Karpas-422 (cell line): ENCODE measurements at places on chromosomes 12 and 14. TPM values are rescaled to one million over a fixed set of nuclear protein-coding genes. Genes with fewer than 3 reads are reported as not detected.
A peak's percentile ranks its signal among the peaks of the same experiment; 100 is the strongest.

LRRC43 gene
- total RNA-seq: not detected in 2 replicates

OR4E2 gene
- not detected in 2 replicates for total RNA-seq

GPR135 gene
- total RNA-seq: 6.7 and 13.1 TPM in 2 replicates

DNA sequence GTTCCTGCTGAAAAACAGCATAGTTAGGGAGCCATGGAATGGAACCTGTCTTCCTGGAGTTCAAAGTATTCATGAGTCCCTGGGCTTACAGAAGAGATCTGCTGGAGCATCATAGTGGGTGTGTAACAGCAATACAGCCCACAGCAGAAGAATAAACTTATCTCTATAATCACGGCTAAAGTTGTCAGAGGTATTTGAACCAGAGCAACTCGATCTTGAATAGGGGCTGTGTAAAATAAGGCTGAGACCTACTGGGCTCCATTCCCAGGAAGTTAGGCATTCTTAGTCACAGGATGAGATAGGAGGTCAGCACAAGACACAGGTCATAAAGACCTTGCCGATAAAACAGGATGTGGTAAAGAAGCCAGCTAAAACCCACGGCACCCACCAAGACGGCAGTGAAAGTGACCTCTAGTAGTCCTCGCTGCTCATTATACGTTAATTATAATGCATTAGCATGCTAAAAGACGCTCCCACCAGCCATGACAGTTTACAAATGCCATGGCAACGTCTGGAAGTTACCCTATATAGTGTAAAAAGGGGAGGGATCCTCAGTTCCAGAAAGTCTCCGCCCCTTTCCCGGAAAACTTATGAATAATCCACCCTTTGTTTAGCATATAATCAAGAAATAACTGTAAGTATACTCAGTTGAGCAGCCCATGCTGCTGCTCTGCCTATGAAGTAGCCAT lies 223.4 kb downstream of the PCNX1 start:
- no peaks in the 10 kb centered on the region for H3K27me3 ChIP-seq
- H3K4me3 ChIP-seq: no peak overlapping the region
- H3K27ac ChIP-seq: no peak overlapping the region
- DNase-seq: no peak
- H3K4me1 ChIP-seq: no peaks in the 10 kb centered on the region

- DNase-seq: no peak
- no peak overlapping the region for H3K4me3 ChIP-seq
- H3K27me3 ChIP-seq: no peaks in the 10 kb centered on the region
- no peaks in the 10 kb centered on the region for H3K4me1 ChIP-seq
- H3K36me3 ChIP-seq: 0 out of 2 replicates have a peak, but pooled peaks cover 3% of the 10 kb centered on the region
- no peak overlapping the region for H3K27ac ChIP-seq
Measured at GRCh38 chr12:26435069-26435404, 239.7 kb downstream of the SSPN start.

DNA sequence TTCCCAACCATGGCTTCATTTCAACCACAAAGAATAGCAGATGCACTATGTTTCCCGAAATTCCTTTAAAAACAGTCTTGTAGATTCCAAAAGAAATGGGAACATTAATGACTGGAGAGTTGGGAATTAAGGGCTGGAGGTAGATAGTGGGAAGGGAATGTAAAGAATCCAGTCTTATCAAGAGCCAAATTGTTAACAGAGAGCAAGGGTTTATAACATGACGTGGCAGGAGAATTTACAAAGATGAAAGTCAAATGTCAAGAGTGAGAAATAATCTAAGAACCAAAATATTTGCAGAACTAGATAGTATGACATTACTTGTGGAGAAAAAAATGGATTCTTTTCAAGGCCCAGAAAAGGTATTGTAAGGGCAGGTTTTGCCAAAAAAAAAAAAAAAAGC lies 200.9 kb downstream of the GRIN2B start:
- H3K27me3 ChIP-seq: no peaks in the 10 kb centered on the region
- no peaks in the 10 kb centered on the region for H3K36me3 ChIP-seq
- H3K27ac ChIP-seq: no peak overlapping the region

DNA sequence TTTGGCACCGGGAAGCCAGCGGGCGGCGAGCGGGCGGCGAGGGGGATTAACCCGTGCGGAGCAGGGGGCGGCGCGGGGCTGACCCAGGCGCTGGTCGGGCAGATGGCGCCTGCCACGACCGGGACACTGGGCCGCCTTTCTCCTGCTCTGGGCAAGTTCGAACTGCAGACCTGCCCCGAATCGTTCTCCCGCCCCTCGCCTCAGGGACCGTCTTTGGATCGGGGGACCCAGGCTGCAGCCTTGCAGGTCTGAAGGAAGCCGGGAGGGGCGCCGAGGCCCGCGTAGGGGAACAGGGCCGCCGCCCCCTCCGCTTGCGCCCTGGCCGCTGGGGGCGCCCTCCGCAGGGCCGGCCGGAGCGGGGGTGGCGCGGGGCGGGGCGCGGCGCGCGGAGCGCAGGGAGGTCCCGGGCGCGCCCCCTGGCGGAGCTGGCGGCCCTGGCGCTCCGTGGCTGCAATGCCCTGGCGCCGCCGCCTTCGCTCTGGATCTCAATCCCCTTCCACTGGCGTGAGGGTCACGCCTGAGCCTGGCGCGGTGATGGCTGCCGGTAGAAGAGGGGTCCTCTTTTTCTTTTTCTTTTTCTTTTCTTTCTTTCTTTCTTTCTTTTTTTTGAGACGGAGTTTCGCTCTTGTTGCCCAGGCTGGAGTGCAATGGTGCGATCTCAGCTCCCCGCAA lies 449 bp upstream of the LTBP2 start:
- peaks cover 13% of the 10 kb centered on the region for H3K4me1 ChIP-seq
- H3K36me3 ChIP-seq: no peaks in the 10 kb centered on the region
- no peaks in the 10 kb centered on the region for H3K27me3 ChIP-seq
- peak; percentile 96 for DNase-seq

GRCh38 chr14:101502761-101503392 lies 58.4 kb upstream of the DIO3 start:
- no peaks in the 10 kb centered on the region for H3K36me3 ChIP-seq
- H3K4me3 ChIP-seq: no peak overlapping the region
- no peaks in the 10 kb centered on the region for H3K4me1 ChIP-seq
- no peaks in the 10 kb centered on the region for H3K27me3 ChIP-seq
- H3K27ac ChIP-seq: no peak overlapping the region

DNA sequence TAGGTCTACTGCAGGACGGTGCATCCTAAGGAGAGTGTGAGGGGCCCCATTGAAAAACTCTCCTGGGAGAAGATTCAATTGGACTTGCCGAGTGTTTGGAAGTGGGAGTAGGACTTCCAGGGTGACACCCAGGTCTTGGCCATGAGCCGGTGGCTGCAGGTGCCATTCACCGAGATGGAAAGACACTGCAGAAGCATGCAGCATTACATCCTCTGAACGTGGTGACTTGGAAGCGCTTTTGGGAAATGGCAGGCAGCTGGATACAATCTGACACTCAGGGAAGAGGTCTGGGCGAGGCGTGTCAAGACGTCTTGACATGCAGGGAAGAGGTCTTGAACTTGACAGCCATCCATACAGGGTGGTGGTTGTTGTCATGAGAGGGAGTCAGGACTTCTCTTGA lies 126.9 kb downstream of the PAPOLA start:
- H3K4me1 ChIP-seq: peaks cover 31% of the 10 kb centered on the region
- no peak overlapping the region for H3K27ac ChIP-seq
- no peak for DNase-seq
- H3K4me3 ChIP-seq: no peak overlapping the region

- H3K36me3 ChIP-seq: no peaks in the 10 kb centered on the region
- DNase-seq: no peak
- 0 out of 2 replicates have a peak, but pooled peaks cover 3% of the 10 kb centered on the region for H3K27me3 ChIP-seq
- H3K4me1 ChIP-seq: no peaks in the 10 kb centered on the region
Measured at GRCh38 chr14:51612449-51612848, 39.3 kb upstream of the FRMD6 start.

DNA sequence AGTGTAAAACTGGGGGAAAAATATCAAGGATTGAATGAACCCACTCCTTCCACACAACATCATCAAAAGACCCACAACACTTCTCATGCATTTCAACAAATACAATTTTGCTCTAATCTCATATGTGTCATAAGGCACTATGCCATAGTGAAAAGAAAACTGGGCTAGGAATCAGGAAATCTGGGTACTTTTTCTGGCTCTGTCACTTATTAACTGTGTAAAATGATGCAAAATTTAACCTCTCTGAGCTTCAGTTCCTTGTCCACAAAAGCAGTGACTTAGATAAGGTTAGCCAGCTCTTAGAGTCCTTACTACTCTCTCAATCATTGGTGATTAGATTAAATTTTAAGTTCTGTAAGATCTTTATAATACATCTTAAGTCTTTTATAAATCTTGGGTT lies 250.5 kb upstream of the SOX5 start:
- H3K27me3 ChIP-seq: no peaks in the 10 kb centered on the region
- no peak overlapping the region for H3K27ac ChIP-seq
- no peak for DNase-seq

GRCh38 chr12:63917864-63918799 lies 73.6 kb downstream of the SRGAP1 start:
- peaks cover 18% of the 10 kb centered on the region for H3K4me1 ChIP-seq
- H3K36me3 ChIP-seq: no peaks in the 10 kb centered on the region
- H3K4me3 ChIP-seq: no peak overlapping the region
- peak; percentile 87 for DNase-seq
- H3K27me3 ChIP-seq: no peaks in the 10 kb centered on the region

DNA sequence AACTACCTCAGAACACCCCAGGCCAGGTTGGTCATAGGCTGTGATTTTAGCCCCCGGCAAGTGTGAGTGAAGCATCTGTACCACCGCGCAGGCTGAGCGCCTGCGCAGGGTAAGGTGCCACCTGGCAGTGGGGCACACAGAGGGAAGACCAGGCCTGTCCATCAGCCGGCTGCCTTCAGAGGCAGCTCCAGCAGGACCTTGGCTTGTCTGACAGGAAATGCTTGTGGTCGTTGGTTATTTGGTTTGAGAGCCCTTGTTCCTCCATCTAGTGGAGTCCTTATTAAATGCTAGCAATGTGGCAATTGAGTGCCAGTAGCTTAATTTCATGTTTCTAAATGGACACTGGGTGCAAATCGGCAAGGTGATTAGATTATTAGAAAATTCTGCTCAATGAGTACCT lies 27.5 kb downstream of the SLC25A29 start:
- H3K27me3 ChIP-seq: no peaks in the 10 kb centered on the region
- H3K36me3 ChIP-seq: peaks cover 37% of the 10 kb centered on the region; the same call in 1 of the 2 replicates
- DNase-seq: no peak
- no peak overlapping the region for H3K4me3 ChIP-seq
- no peaks in the 10 kb centered on the region for H3K4me1 ChIP-seq

DNA sequence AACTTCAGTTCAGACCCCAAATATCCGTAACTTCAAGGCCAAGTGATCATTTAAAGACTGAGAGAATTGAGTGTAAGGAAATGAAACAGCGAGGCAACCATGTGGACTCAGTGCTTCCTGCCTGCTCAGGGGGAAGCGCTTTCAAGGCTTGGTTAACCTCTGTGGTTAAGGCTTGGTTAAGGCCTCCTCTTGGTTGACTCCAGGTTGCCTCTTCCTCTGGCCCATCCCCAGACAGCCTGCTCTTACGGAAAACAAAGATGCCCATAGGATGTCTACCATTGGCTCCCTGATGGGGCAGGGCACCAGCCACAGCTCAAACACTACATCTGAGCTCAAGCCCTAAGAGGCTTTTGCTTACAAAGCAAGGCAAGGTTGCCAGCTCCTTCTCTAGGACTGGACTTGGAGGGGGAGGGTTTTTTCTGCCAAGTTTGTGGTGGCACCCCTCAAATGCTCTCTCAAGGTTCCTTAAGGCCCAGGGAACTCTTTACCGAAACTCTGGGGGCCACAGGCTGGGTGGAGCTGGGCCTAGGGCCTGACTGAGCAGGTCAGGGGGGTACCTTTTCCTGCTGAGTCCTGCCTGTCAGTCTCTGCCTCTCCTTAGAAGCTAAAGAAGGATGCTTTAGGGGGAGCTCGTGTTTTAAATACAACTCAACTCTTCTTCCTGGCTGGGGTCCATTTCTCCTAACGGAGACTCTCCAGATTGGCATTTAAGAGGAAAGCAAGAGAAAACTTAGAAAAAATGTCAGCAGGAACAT lies 13.7 kb downstream of the COL2A1 start:
- no peaks in the 10 kb centered on the region for H3K27me3 ChIP-seq
- peak; percentile 67 for DNase-seq
- no peaks in the 10 kb centered on the region for H3K36me3 ChIP-seq
- peaks cover 18% of the 10 kb centered on the region for H3K4me1 ChIP-seq
- H3K27ac ChIP-seq: peak overlapping the region; percentile 36; the same call in 1 of the 2 replicates
- no peak overlapping the region for H3K4me3 ChIP-seq

GRCh38 chr14:22122227-22122818 lies 448.7 kb upstream of the OR4E1 start:
- no peak overlapping the region for H3K4me3 ChIP-seq
- 0 out of 2 replicates have a peak, but pooled peaks cover 3% of the 10 kb centered on the region for H3K4me1 ChIP-seq
- H3K27ac ChIP-seq: no peak overlapping the region
- no peaks in the 10 kb centered on the region for H3K27me3 ChIP-seq

DNA sequence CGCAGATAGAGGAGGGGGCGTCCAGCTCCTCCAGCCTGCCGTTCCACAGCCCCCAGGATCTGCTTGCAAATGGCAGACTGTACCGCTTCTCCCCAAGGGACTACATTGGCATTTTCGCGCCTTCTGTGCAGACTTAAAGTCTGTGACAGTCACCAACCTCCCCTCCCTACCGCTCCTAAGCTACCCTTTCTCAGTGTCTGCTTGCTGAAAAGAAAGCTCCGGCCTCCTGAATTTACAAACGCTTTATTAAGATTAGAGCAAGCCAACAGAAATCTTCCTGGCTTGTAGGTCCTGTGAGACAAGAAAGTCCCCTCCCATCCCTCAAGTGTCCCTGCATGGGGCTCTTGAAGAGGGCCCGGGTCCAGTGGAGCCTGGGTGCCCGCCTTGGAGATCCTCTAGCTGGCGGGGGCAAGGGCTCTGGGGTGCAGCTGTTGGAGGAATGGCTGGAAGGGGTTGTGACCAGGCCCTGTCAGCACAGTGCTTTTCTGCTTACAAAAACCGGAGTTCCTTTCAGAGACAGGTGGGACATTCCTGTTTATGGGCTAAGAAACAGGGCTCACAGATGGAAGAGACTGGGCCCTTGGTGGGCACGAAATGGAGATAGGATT lies 2.8 kb upstream of the DLK1 start:
- no peaks in the 10 kb centered on the region for H3K4me1 ChIP-seq
- H3K27ac ChIP-seq: no peak overlapping the region
- H3K36me3 ChIP-seq: no peaks in the 10 kb centered on the region

- no peaks in the 10 kb centered on the region for H3K27me3 ChIP-seq
- DNase-seq: no peak
- no peaks in the 10 kb centered on the region for H3K4me1 ChIP-seq
- no peak overlapping the region for H3K4me3 ChIP-seq
- H3K36me3 ChIP-seq: peaks cover 36% of the 10 kb centered on the region; the same call in 1 of the 2 replicates
- H3K27ac ChIP-seq: no peak overlapping the region
Measured at GRCh38 chr12:132117558-132117875, 26.6 kb downstream of the DDX51 start.

DNA sequence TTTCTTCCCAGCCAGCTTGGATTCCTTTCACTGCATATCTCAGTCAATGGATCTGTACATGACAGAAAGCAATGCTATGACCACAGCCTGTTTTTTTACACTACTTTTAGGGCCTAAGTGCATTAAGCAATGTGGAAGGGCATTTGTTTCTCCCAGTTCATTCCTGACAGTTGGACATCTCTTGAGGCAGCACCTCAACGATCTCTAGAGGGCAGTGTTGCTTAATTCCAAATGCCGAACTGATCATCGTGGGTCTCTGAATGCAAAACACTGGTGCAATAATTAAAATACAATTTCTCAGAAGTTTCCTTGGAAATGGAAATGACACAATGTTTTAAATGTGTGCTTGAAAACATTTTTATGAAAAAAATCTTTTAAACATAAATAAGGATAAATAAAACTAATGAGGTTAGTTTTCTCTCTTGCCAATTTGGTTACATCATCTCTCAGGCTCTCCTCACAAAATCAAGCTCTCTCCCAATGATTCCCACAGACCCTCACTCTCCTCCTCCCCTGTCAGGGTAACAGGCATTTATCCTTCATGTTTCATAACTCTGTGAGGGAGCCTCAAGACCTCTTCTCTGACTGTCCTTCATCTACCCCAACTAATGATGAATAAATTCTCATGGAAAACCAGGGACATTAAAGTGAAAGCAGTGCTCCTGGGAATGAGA lies 192.4 kb upstream of the SLC16A7 start:
- no peaks in the 10 kb centered on the region for H3K27me3 ChIP-seq
- H3K27ac ChIP-seq: no peak overlapping the region
- no peak overlapping the region for H3K4me3 ChIP-seq
- DNase-seq: peak; percentile 80
- H3K36me3 ChIP-seq: no peaks in the 10 kb centered on the region
